ENCODE measurements at places on chromosomes 11 and 22.
A peak's percentile ranks its signal among the peaks of the same experiment; 100 is the strongest.

GRCh38 chr11:19419021-19419750 lies 178.4 kb upstream of the E2F8 start:
- no peak for DNase-seq

DNA sequence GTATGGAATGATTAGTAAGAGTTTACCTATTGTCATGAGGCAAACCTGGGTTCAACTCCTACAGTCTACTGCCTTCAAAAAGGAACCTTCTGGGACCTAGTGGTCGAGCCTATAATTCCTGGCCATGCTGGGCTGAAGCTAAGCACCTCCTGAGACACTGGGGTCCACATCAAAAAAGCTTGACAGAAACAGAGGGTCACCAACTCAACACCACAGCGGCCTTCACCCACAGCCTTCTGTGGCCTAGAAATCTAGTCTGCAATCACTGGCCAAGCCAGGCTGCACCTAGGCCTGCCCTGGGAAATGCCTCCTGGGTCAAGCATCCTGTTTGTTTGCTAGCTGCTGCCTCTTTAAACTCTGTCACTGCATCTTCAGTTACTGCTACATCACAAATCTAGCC lies 153.9 kb upstream of the C11orf58 start:
- no peak for DNase-seq

- DNase-seq, result no peak
Measured at GRCh38 chr22:23220485-23221350, 40.4 kb downstream of the BCR start.

- no peak for DNase-seq
Measured at GRCh38 chr11:124674571-124674970, 867 bp downstream of the SPA17 start.

- no peak for DNase-seq
Measured at GRCh38 chr11:121231576-121232278, 60.8 kb upstream of the SC5D start.

DNA sequence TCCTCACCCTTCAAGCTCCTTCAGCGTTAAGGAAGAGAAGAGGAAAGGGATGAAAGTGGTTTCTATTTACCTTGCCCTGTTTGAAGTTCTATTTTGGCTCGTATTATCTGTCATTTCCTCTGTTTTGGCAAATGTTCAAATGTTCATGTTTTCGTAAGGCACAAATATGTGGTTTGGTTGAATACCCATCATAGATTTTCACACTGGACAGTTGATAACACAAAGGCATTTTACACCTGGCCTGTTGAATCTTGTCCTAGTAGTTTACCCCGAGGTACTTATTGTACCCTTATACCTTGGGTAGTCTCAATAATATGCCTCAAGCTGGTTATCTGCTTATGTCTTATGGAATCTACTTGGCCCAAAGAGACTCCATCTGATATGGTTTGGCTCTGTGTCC lies 706.9 kb downstream of the METTL15 start:
- DNase-seq, result no peak

DNA sequence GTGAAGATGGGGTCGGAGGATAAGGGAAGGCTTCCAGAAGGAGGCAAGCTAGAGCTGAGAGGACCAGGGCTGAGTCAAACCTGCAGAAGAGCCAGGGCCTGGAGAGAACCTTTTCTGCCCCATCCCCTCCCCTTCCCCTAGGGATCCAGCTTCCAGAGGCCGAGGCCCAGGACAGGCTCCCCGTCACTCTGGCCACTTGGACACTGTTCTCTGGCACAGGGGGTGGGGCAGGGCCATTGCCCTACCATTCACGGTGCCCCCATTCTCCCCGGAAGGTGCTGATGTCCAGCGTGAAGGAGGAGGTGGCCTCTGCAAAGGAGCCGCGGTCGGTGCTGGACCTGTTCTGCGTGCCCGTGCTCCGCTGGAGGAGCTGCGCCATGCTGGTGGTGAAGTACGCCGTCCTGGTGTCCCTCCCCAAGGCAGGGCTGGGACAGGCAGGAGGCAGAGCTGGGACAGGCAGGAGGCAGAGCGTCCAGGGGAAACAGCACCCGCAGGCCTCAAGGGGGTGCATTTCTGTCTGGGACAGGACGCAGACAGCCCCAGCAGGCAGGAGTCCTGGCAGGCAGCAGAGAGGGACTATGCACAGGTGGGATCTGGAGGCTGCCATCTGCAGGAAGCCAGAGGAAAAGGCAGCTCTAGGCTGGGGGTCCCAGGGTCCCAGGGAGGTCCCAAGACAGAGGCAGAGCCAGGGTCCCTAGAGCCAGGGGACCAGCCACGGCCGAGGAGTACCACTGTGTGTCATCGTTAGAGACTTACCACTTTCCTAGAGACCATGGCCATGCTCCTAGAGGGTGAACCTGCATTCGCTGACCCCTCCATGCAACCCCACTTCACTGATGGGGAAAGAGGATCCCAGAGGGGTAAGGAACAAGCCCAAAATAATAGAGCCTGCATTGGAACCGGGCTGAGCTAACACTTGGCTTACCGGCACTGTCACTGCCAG lies 25.8 kb upstream of the SLC22A12 start:
- DNase-seq, result no peak

- DNase-seq, result no peak
Measured at GRCh38 chr11:88523386-88524071, 186.0 kb upstream of the CTSC start.

DNA sequence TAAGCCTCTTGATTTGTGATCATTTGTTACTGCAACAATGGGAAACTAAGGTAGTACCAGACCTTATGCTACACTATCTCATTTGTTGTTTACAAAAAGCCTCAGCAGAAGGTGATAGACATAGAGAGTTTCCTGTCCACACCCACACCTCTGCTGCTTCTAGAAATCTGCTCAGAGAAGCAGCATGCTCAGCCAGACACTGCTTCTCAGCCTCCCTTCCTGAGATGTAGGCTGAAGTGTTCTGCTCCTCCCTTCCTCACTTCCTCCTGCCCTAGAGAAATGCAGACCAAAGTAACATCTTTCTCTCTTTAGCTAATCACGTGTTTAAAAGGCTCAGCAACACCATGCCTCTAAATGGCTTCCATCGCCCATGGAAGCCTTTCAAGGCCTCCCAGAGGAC lies 88.4 kb downstream of the SLC1A2 start:
- no peak for DNase-seq

DNA sequence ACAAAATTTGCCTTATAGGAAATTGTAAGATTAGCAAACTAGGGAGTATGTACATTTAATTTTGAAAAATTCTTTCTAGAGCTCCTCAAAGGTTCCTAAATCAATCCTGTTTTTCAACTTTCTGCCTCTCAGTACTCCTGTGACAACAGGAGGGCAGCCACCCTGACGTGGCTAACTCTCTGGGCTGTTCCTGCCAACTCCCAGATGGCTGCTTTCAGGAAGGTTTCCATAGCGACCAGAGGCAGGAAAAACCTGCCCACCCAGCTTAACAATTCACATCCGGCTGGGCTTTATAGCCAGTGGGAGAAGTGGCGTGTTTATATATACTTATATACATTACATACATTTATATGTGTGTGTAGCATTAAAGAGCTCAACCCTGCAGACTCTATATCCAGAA lies 26.5 kb downstream of the SGSM3 start:
- no peak for DNase-seq

DNA sequence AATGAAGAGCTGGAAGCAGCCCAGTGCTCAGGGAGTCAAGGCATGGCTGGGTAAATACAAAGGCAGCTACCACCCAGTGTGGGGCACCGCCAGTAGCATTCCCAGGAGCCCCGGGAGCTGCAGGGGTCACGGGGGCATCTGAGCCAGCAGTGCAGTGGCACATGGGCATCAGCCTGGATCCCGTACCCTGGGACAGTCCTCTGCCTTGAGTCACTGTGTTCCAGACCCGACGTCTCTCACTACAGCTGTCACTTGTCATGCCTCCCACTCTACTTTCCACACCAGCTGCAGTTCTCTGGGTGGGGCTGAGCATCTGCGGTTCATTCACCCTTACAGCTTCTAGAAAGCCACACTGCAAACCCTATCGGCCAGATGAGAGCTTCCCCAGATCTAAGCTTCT lies 29.6 kb downstream of the DHCR7 start:
- no peak for DNase-seq

- no peak for DNase-seq
Measured at GRCh38 chr11:64078284-64078683, 42.6 kb downstream of the FLRT1 start.

DNA sequence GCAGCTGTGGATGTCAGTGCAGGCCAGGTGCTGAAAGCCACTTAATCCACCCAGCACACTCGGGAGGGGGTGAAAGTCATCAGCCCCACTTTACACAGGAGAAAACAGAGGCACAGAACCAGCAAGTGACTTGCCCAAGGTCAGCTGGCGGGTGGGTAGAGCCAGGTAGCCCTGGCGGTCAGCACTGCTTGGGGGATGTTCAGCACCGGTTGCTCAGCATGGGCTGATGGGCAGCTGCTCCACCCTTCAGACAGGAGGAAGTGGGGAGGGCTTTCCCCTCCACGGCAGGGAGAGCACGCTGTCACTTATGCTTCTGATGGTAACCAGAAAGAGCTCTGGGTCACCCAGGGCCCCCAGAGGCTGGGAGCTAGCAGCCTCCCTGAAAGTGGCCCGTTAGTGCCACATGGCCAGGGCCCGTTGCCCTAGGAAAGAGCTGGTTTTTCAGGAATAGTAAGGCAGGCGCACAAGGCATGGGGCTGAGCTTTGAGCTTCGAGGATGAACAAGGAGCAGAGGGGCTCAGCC lies 417.9 kb downstream of the CTTN start:
- DNase-seq, result no peak

GRCh38 chr11:80451105-80451504 lies 1010.3 kb upstream of the TENM4 start:
- no peak for DNase-seq

DNA sequence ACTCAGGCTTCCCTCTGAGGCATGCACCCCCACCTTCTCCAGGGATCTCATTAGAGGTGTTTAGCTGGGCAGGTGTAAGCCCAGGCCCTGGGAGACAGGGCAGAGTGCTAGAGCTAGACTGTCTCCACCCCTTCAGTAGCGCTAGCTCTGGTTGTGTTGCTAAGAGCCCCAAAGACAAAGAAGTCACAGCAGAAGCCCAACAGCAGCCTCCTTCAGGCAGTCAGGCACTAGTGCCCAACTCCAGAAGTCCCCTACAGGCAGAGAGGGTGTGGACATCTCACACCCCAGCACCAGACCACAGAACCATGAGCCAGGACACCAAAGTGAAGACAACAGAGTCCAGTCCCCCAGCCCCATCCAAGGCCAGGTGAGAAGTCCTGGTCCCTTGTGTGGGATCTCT lies at the start of gene CNGA4:
Gene CNGA4 (plus strand): TSS at position 188 of the 400 bp plus-strand sequence. CDS start 118 bp downstream, at position 306.
- no peak for DNase-seq

DNA sequence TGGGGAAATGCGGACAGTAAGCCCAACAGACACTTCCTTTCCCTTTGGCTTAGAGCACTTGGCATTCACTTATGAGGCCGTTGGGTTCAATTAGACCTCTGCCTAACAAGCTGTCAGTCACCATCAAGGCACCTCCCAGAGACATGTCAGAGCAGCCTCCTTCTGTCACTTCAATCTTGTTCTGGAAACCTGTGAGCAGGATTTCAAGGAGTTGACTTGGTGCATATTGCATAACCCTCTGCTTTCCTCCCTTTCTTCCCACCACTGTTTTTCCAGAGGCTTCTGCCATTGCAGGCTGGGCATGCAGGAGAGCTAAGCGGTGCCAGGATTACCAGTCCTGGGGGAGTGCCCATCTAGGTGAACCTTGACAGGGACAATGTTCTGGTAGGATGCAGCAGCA lies 484.2 kb upstream of the LRRC4C start:
- DNase-seq, result no peak

GRCh38 chr11:2271077-2271326 lies 614 bp upstream of the ASCL2 start:
- peak; percentile 46 for DNase-seq

GRCh38 chr22:44737406-44738346 lies 14.7 kb upstream of the ARHGAP8 start:
- DNase-seq, result no peak

DNA sequence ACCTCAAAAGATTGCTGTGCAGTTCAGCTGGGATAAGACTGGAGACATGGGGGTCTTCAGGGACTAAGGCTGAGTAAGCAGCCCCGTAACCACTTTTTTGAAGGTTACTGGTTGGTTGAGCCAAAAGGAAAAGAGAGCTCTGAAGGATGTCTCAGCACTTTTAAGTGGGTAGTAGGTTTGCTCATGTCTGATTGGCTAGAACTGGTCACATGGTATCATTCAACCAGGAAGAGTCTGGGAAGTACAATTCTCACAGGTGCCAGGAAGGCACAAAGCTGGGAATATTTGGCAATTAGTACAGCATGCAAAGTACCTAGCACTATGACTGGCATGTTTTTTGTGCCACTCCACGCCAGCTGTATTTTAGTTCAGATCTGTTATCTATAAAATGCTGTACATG lies 58.1 kb downstream of the SNX19 start:
- no peak for DNase-seq

- DNase-seq, result no peak
Measured at GRCh38 chr22:40855979-40856512, 393 bp downstream of the ST13 start.

DNA sequence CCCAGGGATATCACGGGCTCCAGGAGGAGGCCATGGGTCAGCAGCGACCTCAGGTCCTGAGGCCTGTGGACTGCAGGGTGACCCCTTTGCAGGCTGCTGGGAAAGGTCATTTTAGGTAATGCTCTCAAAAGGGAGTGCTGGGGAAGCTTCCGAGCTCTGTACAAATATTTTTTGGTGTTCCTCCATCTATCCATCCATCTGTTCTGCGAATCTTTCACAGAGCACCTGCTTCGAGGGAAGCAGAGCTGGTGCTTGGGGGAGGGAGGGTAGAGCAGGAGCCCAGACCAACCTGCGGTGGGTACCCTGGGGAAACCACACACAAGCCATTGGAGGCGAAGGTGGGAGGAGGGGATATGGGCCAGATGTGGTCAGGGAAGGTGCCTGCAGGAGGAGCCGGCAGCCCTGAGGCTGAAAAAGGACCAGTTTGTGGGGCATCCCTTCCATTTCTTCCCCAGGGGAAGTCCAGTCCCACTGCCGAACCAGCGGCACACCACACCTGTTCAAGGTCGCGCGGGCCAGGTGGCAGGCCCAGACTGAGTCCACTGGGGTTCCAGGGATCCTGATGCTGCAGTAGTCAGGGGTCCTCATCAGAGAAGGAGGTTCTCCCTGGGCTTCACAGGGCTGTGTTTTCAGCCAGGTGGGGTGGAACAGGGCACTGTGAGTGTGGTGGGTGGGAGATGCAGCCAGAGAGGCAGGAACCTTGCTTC lies 13.1 kb downstream of the GNAZ start:
- no peak for DNase-seq

- no peak for DNase-seq
Measured at GRCh38 chr11:119229741-119230140, 23.6 kb downstream of the CBL start.

- no peak for DNase-seq
Measured at GRCh38 chr11:86161837-86162236, 82.7 kb upstream of the EED start.

DNA sequence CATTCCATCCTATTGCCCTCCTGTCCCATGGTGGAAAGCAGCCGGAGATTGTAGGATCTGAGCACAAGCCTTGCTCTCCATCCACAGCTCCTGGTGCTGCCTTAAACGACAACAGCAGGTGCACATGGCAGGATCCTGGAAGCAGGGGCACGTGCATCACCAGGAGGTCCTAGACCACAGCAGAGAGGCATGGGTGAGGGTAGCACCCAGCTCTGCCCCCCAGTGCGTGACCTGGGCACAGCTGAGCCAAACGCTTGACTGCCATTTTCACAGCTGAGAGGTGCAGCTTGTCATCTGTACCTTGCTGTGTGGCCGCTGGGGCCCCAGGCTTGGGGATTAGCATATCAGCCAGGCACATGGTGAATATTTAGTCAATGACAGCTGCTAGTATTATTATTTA lies 92.7 kb downstream of the NTM start:
- no peak for DNase-seq
